ENCODE measurements at places on chromosomes 13 and 19.

DNA sequence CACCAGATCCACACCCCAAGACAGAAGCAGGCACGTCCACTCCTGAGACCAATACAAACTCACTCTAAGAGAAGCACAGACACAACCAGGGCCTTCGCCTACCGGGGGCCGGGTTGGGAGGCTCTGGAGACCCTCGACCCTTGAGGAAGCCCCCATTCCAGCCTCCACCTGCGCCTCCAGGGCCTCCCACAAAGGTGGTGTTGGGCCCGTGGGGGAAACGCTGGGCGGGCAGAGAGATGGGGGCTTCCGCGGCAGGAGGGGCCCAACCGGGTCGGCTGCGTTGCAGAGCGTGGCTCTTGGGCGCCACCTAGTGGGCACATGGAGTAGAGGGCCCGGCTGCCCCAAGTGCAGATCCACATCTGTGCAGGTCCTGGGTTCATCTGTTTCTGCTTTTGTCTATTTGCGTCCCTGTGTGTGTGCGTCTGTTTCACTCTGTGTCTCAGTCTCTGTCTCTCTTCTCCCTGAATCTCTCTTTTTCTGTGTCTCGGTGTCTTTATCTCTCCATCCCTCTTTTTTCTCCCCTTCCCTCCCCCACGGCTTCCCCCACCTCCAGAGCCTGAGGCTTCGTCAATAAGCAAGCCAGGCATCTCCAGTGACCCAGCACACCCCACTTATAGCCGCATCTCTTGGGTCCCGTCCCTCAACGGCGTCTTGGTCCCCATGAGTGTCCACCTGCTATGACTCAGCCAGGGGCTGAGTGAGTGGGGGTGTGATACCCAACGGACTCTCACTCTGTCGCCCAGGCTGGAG lies 10.5 kb upstream of the TINCR start:
- peak; percentile 84 for DNase-seq

DNA sequence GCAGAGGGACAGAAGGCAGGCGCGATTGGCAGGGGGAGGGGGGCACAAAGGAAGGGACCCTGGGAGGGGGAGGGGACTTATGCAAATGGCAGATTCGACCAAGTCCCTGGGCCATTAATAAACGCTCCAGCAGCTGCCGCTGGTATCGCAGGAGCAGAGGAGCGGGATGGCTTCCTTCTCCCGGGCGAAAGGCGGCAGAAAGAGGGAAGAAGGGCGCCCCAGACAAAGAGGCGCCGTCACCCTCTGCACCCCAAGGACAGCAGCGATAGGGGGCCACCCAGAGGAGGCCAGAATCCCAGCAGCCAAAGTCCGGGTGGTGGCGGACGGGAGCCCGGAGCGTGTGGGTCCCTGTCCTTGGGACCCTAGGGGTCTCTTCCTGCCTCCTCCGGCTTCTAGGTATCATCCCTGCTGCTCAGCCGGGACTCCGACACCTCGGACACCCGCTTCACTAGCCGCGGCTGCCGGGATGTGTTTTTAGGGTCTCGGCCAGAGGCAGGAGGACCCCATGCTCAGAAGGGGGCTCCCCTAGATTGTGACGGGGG lies 1.9 kb downstream of the PTPRS start:
- no peak for DNase-seq

DNA sequence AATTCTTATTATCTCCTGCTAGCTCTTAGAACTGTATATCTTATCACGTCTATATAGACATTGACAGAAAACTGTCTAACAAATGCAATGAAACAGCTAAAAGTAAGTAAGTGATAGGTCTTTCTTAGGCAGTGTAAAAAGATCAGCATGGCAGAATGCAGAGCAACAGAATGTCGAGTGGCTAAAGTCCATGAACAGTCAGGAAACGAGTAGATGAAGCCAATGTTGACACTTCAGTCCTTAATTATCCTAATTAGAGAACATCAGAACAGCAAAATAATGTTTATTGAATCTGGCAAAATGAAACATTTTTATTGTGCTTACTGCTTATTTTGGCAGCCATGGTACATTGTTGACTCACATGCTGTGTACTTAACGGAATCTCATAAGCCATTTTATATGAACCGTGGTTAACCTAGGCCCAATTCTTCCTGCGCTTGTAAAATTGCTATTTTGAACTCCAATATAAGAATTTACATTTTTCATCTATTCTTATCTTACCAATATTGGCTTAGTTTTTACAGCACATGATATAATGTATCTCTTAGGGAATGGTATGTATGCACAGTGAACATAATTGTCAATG lies 748.1 kb downstream of the DACH1 start:
- DNase-seq, result no peak

DNA sequence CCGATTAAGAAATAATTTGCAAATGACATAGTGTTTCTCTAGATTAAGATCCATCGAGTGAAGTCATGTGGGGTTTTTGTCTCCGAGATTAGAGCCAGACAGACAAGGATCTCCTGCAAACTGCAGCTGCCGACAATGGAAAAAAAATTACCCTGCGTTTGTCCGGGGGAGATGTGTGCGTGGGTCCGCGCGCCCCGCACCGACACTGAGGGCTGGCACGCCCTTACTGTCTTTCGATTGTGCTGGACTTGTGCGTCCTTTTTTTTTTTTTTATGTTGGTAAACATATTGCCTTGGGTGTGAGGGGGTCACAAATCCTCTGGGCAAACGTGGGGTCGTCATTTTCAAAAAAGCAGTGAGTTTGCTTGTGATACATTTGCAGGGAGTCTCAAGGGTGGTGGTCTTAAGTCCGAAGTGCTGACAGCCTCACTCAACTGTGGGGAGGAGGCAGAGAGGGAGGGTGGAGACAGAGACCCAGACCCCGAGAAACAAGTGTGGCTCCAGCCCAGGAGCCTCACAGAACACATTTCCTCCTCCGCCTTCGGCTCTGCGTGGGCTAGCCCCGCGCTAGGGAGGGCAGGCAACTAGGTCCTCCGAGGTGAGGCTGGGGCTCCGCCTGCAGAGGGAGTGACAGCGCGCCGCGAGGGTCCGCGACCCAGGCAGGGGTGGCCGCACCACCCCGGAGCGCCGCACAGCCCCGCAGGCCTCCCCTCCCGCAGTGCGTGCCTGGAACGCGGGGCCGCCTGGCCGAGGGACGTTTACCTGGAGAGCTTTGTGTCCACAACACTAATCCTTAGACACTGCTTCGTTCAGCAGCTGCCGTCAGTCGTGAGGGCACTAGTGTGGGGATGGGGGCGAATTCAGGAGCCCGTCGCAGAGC lies 11.7 kb upstream of the SOX1 start:
- DNase-seq, result no peak

DNA sequence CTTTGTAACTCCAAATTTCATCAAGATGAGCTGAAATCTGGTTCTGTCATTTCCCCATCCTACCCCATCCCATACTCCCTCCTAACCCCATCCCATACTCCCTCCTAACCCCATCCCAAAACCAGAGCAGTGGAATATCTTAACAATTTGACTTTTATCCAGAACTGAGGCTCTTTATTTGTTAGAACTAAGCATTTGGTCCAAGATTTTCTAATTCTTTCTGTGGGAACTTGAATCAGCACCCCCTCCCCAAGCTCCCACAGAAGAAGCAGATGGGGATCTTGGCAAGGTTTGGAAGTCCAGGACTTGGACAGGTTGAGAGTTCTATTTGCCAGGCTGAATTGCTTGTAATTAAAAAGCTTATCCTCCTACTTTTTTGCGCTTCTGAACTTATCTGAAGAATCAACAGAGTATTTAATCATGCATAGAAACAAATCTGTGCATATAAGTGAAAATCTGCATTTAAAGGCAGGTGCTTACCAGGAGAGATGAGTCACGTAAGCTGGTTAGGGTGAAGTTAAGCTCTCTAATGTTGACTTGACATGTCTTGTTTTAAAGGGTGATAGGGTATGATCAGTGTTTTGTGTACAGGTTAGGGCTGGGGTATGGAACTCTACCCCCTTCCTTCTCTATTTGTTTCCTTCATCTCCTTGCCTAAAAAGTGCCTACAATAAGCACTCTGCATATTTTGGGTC lies 111.1 kb downstream of the COG6 start:
- no peak for DNase-seq
